ENCODE measurements at places on chromosomes 7 and 10.

DNA sequence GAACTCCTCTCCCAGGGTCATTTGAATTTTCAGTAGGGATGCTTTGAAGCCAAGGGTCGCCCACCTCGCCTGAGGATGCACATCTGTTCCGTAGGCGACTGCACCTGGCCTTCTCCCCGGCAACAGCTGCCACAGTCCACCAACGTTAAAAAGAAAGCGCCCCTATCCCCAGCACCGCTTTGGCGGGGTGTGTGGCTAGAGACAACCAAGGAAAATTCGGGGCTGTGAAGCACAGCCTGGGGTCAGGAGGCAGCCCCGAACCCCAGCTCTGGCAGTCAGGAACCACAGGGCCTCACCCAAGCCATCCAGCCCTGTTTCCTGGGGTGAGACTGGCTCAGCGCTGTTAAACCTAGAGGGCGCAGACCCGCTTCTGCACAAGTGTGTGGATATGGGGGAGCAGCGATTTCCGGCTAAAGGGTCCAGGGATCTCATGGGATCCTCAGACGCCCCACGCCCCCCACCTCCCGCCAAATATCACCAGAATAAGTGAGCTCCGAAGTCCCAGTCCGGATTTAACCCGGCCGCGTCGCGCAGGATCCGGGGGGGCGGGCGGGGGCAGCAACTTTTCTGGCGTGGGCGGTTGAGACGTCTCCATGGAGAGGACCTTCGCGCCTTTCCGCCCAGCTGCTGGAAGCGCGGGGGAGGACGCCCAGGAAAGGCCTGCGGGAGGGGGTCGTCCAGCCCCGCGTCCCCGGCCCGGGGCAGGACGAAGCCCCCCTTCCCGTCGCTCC lies 822 bp downstream of the ZC3HAV1L start:
- DNase-seq, result peak; percentile 30

DNA sequence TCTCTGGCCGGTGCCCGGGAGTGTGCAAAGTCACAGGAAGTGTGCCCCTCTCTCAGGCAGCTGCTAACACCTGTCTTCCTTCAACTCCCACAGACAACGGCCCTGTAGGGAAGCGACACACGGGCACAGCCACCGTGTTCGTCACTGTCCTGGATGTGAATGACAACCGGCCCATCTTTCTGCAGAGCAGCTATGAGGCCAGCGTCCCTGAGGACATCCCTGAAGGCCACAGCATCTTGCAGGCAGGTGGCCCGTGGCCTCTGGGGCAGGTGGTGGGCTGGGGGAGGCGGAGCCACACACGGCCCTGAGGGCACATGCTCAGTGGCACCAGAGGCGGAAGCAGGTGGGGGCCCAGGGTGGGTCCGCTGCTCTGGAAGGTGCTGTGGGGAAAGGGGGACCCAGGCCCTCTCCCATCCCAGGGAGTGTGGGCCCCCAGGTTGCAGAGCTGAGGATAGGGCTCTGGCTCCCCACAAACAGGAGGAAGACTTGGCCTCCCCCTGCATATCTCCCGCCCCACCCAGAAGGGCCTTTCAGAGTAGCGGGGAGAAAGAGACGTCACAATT lies 6.9 kb downstream of the C10orf105 start:
- no peak for DNase-seq

- DNase-seq, result no peak
Measured at GRCh38 chr10:49054753-49055152, 60.6 kb downstream of the VSTM4 start.

GRCh38 chr7:121847041-121847440 lies 25.9 kb upstream of the PTPRZ1 start:
- DNase-seq, result no peak

DNA sequence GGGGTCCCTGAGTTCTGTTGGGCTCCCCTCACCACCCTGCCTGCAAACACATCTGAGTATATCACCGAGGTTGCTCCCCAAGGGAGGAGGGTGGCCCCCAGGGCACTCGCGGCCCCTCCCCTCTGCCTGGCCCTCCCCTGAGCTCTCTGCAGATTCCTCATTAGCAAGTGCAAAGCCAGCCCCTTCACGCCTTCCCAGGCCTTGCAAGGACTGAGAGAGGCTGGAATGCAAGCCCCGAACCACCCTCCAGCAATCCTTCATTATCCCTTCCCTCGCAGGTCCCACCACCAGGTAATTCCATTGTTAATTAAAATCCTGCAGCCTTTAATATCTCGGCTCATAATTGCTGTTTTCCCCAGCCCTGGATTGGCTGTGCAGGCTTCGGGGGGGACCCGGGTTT lies 35.3 kb upstream of the MYL10 start:
- no peak for DNase-seq

- no peak for DNase-seq
Measured at GRCh38 chr10:13971601-13972475, 358.9 kb downstream of the FRMD4A start.

DNA sequence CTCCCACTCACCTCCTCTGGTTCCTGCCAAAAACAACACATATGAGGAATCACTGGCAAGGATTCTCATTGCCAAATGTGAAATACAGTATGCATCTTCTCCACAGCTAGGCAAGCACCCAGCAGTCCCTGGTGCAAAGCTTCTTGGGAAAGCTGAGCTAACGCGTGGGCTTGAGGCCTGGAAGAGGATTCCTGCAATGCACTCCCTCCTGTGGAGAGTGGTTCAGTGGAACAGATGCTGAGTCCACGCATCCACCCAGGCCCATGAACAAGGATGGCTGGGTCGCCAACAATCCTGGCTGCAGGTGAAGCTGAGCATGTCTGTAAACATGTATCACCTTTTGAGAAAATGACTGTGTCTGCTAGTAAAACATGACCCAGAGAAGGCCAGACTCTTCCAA lies 113.2 kb upstream of the CHST15 start:
- no peak for DNase-seq

DNA sequence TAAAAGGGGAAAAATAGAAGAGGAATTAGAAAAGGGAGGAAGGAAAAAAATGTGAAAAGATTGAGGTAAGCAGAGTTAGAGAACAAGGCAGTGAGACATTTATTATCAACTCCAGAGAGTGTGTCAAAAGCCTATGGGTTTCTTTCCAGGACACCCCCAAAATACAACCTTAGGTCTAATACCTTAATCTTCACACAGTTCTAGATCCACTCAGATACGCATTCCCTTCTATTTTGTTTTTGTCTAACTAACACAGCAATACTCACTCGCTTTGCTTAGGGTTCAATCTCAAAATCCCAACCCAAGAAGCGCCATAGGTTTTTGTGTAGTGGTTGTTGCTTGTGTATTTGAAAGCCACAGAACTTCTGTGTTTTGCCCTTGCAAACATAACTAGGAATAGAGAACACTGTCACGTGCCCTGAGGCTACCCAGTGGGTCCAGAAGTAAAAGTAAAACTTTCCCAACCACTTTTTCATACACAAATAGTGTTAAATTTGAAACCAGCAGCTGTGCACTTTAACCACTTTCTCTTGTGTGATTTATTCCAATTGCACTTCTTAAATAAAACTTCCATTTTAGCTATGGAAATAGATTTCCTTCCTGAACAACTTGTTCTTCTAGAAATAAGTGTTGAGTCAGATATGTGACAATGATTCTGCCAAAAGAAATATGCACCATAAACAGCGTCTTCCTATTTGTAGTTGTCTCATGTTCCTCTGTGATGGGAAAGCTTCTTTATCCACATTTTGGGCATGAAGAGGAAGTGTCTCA lies 414.7 kb upstream of the GHITM start:
- DNase-seq, result no peak

- no peak for DNase-seq
Measured at GRCh38 chr7:121797657-121798452, 75.1 kb upstream of the PTPRZ1 start.

- DNase-seq, result peak; percentile 54
Measured at GRCh38 chr7:149489391-149490024, 8.1 kb downstream of the ZNF746 start.

DNA sequence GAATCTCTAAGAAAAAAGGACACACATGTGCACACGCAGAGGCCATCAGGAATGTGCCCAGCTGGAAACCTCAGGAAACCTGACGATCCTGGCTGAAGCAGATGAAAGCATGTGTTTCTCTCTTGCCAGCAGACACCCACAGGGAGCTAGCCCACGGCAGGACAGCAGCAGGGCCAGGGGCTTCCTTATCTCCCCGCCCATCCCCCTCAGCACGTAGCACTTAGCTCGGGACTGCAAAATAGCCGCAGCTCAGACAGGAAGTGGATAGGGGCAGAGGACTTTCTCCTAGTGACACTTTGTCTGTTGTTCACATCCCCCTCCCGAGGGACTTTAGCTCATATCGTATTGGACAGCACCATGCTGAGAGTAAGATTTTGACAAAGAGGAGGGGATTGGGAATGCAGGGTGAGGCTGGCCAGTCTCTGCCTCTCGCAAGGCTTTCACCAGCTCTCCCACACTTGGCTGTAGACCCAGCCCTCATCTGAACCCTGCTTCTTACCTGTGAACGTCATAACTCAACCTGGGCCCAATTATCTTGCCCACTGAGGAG lies 63.8 kb downstream of the MKI67 start:
- DNase-seq, result no peak

DNA sequence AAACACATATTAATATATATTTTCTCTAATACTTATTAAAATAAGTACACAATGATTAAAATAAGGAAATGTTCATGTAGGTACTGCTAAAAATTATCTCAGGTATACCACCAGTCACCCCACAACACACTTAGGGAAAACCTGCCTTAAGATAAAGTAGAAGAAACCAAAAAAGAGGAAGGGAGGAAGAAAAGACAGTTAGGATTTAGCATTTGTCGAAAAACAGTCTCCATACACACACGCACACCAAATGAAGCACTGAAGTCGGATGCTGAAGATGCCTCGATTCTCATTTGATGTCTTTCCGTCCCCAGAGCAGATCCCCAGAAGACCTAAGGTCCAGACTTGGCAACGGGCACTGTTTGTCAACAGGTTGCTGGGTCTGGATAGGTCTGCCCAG lies 30.0 kb upstream of the ARID5B start:
- DNase-seq, result no peak

- DNase-seq, result peak; percentile 58
Measured at GRCh38 chr10:34206078-34206934, 608.8 kb downstream of the PARD3 start.

DNA sequence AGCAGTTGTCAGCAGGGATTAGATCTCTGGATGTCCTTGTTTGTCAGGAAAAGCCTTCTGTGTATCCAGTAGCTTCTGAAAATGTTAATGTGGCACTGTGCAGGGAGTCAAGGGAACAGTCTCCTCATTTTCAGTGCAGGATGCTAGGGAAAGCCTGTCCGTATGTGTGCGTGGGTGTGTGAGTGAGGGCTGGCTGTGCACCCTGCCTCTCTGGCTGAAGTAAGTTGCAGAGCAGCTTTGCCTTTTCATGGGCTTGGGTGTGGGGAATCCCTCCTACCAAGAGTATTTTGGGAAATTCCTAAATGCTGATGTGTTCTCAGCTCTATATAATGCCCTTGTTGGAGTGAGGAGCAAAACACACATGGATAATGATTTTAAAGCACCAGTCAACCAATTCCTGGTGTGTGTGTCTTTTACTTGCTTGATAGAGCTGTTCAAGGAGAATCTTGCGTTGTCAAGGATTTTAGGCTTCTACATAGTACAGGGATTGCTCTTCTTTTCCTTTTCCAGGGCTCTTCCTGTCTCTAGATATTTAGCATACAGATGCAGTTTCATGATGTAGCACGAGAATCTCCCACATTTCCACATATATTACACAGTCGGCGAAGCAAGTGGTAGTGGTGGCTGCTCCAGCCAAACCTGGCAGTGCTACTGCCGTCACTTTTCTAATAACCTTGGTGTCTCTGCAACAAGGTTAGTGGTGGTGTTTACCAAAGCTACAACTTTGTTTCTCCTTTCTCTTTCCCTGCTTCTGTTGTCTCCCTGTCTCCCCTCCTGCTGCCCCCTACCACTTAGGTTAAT lies 92.8 kb downstream of the MCU start:
- no peak for DNase-seq

GRCh38 chr10:6482737-6483357 lies 97.2 kb downstream of the PRKCQ start:
- DNase-seq, result no peak

GRCh38 chr7:25389489-25390106 lies 161.3 kb upstream of the NPVF start:
- peak; percentile 71 for DNase-seq

GRCh38 chr7:116455009-116455408 lies 44.5 kb upstream of the CAV2 start:
- DNase-seq, result no peak

DNA sequence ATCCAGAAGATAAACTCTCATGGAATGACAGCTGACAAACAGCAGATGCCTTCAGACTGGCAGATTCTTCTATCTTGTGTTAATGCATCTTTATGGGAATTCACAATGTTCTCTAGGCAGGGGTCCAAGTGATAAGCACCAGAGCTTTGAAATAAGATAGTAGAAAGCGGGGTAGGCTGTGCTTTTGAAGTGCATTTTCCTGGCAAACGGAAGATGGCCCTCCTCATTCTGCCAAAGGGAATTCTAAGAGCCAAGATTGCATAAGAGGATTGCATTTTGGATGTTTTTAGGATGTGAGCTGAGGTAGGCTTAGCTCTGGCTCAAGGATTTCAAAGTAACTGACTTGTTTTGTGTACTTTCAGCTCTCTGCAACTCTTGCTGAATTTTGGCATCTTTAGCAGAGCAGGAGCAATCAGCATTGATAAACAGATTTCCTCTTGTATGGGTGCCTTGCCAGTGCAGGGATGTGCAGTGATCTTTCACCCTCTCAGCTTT lies 298.5 kb upstream of the KLF6 start:
- no peak for DNase-seq

- no peak for DNase-seq
Measured at GRCh38 chr10:127982601-127983000, 75.7 kb downstream of the PTPRE start.

DNA sequence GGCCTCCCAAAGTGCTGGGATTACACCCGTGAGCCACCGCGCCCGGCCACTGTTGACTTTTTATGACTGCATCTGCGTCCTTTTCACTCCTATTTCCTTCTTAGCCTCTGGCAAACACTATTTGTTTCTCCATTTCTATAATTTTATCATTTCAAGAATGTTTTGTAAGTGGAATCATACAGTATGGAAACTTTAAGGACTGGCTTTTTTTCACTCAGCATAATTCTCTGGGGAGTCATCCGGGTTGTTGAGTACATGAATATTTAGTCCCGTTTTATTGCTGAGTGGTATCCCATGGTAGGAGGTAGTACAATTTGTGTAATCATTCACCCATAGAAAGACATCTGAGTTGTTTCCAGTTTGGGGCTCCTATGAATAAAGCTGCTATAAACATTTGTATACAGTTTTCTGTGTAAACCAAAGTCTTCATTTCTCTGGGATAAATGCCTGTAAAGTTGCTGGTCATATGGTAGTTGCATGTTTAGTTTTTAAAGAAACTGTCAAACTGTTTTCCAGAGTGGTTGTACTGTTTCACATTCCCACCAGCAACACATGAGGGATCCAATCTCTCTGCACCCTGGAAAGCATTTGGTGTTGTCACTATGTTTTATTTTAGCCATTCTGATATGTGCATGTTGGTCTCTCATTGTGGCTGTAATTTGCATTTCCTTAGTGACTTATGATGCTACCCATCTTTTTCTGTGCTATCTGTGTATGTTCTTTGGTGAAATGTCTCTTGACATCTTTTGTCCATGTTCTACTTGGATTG lies 139.6 kb upstream of the EEPD1 start:
- peak; percentile 8 for DNase-seq

Measured in NCI-H526 (cell line).